ENCODE measurements at places on chromosomes 2 and 18.

DNA sequence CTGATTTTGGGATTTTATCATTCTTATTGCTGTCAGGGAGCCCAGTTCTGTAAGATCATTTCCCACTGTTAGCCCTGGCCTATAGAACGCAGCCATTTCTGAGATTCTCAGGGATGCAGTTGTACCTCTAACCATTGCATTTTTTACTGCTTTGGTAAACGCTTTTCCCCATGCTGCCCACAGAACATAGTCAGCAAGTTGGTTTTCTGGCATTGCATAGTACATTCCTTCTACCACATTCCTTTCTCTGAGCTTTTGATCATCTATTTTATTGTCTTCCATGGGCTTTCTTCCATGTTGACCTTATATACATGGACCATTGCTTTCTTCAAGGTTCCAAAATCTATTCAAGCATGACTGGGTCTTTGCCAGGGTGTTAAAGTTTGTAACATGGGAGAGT, 86.8 kb upstream of the ST6GAL2 start:
- DNase-seq = no peak

- DNase-seq = no peak
Measured at GRCh38 chr2:168175469-168175868, 71.9 kb downstream of the STK39 start.

- DNase-seq = no peak
Measured at GRCh38 chr2:236551471-236552211, 18.0 kb upstream of the ACKR3 start.

DNA sequence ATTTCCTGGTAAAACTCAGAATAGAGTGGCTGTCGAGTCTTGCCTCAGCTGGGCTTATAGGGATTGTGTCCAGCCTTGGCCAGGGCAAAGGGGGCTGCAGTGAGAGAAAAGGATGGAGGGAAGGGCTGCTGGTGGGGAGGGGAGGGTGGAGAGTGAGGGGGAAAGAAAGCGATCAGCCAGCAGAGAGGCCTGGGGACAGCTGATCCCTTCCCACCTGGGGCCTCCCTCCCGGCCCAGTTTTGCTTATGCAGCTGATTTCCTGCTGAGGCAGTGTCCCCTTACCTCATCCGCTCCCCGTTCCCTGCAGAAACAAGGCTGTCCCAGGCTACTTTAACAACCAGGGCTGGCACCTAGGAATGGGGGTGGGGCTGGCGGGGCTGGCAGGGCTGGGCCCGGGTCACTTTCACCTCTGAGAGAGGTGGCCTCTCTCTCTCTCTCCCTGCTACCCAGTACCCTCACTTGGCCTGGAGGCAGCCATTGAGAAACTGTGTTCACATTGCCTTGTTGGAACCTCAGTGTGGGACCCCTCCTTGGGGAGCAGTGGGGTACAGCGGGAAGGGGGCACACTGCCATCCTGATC, 12.2 kb upstream of the GMPPA start:
- DNase-seq = no peak

GRCh38 chr2:71896385-71897136, 251.1 kb downstream of the CYP26B1 start:
- DNase-seq = no peak

DNA sequence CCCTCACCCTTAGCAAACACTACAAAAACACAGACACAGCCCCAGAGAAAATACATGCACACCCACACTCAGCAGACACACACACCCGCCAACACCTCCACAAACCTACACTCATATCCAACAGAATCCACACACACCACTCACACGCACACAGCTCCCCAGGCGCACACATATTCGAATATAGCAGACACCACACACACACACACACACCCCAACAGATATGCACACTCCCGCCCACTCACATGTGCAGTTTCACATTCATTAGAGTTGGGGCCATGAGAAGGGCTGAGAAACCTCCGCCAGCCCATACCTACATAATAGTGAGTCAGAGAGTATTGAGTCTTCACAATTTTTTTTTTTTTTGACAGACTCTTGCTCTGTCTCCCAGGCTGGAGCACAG, 29.4 kb upstream of the NOTO start:
- no peak for DNase-seq

GRCh38 chr18:55390898-55391297, 197.1 kb downstream of the TCF4 start:
- DNase-seq = no peak

DNA sequence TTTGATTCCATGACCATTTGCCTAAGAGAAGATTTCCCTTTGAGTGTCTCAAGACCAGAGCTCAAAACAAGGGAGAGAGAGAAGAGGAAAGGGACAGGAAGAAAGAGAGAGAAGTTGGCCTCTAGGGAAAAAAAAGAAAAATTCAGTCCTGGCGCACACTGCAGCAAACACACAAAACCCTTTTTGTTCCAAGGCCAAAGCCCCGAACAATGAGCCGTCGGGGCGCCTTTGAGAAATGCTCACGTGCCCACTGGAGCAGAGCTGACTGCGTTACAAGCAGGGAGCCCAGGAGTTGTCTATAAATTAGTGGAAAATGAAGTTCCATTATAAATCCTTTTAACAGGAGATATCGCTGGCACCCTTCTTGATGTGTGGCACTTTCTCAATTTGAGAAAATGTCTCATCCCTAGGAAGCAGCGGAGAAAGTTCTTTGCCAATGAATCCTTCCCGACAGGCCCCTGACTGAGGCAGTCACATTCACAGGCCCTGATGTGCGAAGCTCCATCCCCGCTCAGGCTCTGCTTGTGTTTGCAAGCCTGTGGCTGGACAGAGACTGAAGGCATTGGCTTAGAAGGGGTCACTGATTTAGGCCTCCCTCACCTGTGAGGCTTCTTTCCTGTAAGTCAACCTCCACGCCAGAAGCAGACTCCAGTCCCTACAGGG, 32.1 kb upstream of the NCKAP5 start:
- no peak for DNase-seq

GRCh38 chr2:176931588-176932563, 280.7 kb upstream of the HNRNPA3 start:
- DNase-seq = no peak

DNA sequence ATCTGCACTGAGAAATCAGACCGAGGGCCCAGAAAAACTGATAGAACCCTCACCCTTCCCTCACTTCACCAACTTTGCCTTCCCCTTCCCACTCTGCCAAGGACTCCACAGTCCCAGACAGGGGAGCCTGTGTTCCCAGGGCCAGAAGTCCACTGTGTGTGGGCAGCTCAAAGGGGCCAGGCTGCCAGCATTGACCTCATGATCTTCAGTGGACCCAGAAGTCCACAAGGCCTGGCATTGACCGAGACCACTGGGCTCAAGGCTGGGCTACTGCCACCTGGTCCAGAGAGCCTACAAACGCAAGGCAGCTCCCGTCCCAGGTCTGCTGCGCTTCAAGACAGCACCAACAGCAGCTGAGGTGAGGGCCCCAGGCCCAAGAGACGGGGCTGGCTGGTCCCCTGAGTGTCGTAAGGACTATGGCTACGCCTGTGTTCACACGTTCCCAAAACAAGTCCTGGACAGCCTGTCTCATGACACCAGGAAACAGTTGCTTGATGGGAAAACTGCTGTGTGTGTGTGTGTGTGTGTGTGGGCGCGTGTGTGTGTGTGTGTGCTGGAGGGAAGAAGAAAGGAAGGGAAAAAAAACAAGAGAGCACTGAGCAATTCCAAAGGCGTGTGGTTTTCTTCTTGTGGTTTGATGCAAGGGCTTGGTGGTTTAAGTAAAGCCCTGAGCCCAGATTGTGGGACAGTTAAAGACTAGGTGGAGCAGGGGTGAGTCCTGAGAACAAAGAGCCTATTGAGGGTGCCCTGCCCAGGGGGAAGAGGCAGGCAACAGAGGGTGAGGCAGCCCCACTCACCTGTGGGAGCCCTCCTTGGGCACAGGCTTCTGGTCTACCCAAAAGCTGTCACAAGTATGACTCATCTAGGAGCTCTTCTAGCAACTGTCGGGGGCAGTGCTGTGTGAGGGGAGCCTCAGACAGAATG, 46.6 kb upstream of the ZBTB7C start:
- DNase-seq = no peak

- no peak for DNase-seq
Measured at GRCh38 chr2:201973305-201973928, 60.2 kb upstream of the FZD7 start.

- no peak for DNase-seq
Measured at GRCh38 chr2:75342504-75343175, 143.3 kb upstream of the TACR1 start.

DNA sequence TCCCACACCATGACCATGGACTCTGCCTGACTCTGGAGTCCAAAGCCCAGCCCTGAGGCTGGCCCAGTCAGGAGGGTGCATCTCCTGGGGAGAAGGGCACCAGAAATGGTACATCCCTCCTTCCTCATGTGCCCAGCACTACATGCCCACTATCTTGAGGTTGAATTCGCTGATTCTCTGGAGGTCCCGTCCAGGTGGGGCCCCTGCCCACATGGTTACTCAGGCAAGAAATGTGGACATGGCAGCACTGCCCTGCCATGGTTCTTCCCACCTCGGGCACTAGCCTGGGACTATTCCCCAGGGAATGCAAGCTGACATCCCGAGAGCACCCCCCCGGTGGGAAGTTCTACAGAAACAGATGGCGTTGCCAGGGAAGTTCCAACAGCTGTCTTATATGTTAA, 15.3 kb upstream of the HES6 start:
- DNase-seq = no peak

DNA sequence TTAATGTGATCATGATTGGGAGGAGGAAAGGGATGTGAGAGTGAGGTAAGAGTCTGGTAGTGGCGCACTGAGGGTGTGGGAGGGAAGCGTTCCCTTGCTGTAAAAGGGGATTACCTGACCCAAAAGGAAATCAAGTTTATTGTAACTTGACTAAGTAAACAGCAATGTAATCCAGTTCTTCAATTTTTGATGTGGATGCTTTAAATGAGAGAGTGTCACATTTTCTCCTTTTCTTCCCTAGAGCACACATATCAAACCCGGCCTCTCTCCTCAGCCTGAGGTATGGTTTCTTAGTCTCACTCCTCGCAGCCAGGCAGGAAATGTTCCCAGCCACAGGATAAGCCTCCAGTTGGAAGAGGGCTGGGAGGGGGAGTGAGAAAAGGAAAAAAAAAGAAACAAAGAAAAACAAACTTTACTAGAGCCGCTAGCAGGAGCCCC, 688 bp upstream of the ARHGAP28 start:
- DNase-seq = no peak

DNA sequence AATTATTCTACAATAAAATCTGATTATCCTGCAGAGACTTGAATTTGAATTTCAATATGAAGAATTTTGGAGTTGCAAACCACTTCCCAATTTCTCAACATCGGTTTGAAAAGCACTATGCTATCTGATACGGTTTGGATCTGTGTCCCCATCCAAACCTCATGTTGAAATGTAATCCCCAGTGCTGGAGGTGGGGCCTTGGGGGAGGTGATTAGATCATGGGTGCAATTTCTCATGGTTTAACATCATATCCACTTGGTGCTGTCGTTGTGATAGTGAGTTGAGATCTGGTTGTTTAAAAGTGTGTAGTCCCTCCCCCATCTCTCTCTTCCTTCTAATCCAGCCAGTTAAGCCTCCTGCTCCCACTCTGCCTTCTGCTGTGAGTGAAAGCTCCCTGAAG, 205.7 kb downstream of the NBAS start:
- no peak for DNase-seq

DNA sequence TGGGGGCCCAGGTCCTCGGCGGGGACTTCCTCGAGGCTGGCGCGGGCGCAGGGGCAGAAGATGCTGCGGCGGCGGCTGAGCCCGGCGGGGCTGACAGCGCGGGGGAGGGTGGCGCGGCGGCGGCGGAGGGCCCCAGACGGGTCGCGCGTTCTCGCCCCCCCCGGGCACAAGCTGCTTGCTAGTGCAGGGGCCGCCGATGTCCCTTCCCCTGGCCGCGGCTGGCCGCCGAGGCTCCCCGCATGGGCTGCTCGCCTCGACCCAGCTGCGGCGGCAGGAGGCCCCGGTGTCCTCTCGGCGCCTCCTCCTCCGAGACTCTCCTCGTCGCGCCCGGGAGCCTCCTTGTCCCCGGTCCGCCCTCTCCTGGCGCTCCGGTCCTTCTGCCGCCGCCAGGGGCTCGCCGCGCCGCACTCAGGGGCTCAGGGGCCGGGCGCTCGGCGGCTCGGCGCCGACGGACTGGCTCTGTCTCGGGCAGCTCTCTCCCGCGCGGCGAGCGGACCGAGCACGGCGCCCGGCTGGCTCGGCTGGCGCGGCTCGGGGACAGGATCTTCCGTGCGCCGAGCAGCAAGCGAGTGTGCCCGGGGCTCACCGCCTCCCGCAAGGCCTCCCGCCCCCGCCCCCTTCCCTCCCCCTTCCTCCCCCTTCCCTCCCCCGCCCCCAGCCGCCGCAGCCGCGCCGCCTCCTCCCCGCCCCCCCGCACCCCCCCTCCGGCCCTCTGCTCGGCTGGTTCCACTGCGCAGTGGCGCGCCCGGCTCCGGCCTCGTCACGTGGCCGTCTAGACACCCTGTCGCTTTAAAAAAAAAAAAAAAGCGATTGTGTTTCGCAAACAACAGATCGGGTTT, 902 bp upstream of the SMAD7 start:
- peak; percentile 42 for DNase-seq

GRCh38 chr2:46096260-46096659, 200.9 kb upstream of the EPAS1 start:
- DNase-seq = no peak

GRCh38 chr2:212546669-212547068, 8.1 kb upstream of the ERBB4 start:
- DNase-seq = no peak

- no peak for DNase-seq
Measured at GRCh38 chr2:120745420-120746111, 9.9 kb downstream of the GLI2 start.

DNA sequence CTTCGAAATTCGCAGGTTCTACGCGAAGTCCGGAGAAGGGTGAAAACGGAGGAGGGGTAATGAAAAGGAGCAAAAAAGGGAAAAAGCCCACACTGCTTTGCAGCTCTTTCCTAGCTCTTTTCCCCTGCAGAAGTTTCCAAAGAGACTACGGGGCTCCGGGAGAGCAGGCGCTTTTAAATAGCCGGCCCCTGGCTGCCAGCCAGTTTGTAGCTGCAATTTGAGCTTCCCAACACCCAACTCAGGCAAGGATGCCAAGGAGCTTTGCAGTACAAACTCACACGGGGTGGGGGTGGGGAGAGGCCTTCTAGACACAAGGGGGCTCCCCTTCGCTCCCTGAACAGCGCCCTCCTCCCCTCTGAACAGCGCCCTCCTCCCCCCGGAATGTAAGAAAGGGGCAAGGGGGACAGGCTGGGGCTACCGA, at the start of gene IGFBP5:
IGFBP5 (minus strand) TSS at position 149 of the 421 bp plus-strand sequence. CDS start 774 bp downstream, outside the sequence.
- no peak for DNase-seq

DNA sequence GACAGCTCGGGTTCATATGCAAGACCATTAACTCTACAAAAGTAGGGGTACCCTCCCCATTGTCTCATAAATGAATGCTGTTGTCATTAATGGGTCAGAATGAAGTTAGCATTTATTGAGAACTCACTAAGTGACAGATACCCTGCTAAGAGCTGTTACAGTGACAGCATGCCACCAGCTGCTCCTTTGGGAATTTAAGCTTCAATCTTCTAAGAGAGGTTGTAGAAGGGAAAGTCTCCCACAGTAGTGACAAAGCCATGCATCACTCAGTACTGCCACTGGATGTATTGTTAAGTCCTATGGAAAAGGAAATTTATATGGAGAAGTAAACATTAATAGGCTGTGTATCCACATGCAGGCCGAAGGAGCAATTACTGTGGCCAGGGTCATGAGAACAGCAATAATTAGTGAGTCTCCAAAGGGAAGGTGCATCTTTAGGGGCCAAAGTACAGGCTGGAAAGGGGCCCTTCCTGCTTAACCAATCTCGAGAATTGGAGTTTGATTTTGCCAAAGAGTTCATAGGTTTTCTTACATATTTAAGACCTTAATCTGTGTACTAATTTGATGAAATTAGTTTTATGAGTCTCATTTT, 64.5 kb upstream of the FAM124B start:
- no peak for DNase-seq

Data from esophagus squamous epithelium (tissue), 5 donors.